Transverse colon (tissue), 4 donors: ENCODE measurements at places on chromosomes 1 and 21.

DNA sequence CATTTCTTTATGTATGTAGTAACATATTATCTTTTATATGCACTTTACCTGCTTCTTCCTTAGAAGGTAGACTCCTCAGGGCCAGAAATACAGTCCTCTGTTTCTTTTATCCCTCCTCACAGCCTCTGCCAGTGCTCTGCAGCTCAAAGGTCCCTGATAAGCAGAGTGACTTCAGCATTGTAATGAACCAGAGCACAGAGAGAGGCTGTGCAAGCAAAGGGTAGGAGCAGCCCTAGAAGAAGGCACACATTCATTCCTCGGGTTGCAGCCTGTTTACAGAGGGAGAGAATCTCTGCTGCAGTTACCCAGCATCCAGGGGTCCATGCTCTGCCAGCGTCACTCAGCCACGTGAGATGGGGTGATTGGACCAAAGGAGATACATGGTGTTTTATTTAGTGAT lies 101.1 kb downstream of the RHOU start:
- peak; percentile 64 for DNase-seq

DNA sequence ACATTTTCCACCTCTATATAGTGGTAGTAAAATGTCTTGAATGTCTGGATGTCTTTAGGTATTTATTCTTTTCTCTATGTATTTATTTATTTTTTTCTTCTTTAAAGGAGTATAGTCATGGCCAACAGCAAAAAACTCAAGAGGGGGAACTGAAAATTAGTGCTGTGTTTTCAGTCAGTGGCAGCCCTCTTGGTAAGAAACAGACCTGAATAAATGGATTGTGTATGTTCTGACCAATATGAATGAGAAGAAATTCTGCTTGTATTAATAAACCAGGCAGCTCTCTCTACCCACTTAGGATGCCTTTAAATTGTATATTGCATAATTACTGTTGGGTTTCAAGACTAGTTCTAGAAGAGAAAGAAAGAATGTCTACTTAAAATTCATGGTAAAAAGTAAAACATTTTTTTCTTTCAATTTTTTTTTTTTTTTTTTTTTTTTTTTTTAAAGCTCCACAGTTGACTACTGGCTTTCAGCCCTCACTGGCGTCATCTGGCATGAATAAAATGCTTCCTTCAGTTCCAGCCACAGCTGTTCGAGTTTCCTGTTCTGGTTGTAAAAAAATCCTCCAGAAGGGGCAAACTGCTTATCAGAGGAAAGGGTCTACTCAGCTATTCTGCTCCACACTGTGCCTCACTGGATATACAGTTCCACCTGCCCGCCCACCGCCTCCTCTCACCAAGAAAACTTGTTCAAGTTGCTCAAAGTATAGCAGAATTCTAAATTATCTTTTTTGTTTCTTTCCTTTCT lies 101.6 kb downstream of the ZMYM4 start:
- DNase-seq = peak; percentile 33

DNA sequence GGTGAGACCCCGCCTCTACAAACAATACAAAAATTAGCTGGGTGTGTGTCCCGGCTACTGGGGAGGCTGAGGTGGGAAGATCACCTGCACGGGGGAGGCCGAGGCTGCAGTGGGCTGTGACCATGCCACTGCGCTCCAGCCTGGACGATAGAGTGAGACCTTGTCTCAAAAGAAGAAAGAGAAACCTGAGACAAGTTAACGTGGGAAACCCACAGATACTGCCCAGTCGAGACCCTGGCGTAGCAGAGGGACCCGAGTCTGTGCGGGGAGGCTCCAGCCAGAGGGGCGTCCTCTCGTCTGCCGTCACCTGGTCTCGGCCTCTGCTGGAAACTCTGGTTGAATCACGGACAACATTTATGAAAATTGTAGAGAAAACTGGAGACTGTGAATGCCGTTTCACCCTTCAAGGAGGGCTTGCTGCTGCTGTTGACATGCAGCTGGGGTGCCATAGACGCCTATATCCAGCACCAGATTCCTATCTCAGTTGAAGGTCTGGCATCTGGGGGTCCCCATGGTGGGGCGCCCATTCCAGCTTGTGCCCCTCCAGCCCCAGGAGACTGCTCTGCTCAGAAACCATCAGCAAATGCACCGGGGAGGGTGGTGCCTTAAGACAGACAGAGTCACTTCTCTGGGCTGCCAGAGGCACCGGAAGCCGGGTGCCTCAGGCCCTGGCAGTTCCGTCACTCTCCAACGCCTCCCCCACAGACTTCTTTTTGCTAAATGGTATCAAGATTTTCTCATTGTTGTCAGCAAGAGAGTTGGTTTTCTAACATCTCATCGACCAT lies 13.6 kb upstream of the CDK11B start:
- no peak for DNase-seq

- no peak for DNase-seq
These were observed 83.9 kb upstream of the WDR26 start for GRCh38 chr1:224518528-224518927.

GRCh38 chr1:107138166-107138565 lies 2.7 kb upstream of the NTNG1 start:
- DNase-seq = no peak

- no peak for DNase-seq
These were observed 2.6 kb downstream of the GADD45A start for GRCh38 chr1:67687649-67688048.

GRCh38 chr1:160018900-160019299 lies 12.9 kb downstream of the PIGM start:
- no peak for DNase-seq

GRCh38 chr1:181423301-181423918 lies 59.9 kb upstream of the CACNA1E start:
- peak; percentile 21 for DNase-seq

- DNase-seq = no peak
These were observed 60.4 kb upstream of the ATP1A1 start for GRCh38 chr1:116312681-116313069.

DNA sequence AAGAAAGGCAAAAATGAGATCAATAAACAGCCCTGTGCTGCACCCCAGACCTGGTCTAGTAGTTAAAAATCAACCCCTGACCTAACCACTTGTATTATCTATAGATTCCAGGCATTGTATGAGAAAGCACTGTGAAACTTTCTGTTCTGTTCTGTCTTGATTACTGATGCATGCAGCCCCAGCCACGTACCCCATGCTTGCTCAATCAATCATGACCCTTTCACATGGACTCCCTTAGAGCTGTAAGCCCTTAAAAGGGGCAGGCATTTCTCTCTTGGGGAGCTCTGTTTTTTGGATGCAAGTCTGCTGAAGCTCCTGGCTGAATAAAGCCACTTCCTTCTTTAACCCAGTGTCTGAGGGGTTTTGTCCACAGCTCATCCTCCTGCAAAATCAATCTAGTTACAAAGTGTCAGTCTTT lies 24.2 kb upstream of the CD34 start:
- DNase-seq = no peak

- no peak for DNase-seq
These were observed 332.3 kb downstream of the COL11A1 start for GRCh38 chr1:102776071-102776470.

GRCh38 chr1:37732111-37732780 lies 32.7 kb downstream of the EPHA10 start:
- peak; percentile 59 for DNase-seq

DNA sequence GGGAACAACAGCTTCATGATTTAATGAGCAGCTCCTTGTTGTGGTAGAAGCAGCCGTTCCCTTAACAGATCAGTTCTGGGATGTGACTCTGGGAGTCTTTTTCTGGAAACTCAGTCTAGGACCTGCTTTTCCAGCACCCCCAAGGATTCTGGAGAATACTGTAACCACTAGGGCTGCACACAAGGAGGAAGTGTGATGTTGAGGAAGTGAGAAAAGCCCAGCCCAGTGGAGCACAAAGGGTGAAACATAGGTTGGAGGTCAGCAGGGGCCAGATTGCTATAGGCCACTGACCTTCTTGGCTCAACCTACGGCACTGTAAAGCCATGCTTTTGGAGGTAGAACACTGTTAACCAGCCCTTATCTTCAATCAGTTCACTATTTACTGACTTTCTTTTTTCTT lies 10.1 kb upstream of the PLA2G5 start:
- DNase-seq = no peak

GRCh38 chr1:235495551-235495950 lies 8.7 kb downstream of the B3GALNT2 start:
- no peak for DNase-seq

- DNase-seq = no peak
These were observed 1049.6 kb upstream of the ADGRL4 start for GRCh38 chr1:80056179-80056578.

DNA sequence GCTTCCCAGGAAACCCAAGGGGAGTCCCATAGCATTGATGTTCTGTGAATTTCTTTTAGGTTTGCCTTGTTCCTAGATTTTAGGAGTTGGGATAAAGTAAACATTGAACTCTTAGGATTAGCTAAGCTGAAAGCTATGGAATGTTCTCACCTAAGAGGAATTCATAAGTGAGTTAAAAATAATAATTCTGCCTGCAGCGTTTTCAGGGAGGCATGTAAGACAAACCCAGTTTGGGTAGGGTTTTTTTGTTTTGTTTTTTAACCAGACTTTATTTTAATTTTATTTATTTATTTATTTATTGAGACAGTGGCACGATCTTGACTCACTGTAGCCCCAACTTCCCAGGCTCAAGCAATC lies 28.9 kb upstream of the CD101 start:
- DNase-seq = no peak

DNA sequence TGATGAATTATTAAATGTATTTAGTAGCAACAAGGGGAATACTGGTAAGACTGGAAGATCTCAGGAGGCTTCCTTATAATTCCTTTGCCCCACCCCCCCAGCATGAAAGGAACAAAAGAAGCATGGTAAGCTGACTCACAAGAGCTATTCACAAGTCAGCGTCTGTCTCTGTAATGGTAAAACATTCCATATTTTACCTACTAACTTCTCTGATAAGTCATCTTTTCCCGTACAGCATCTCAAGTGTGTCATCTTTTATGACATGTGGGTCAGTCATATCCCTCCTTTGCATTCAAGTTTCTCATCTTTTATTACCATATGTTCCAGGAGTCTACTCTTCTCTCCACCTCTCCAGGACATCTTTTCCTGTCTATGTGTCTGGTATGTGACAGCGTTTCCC lies 241.3 kb downstream of the PLA2G4A start:
- no peak for DNase-seq

GRCh38 chr1:20666804-20667203 lies 5.6 kb upstream of the DDOST start:
- DNase-seq = no peak

GRCh38 chr1:177945943-177946650 lies 23.8 kb downstream of the SEC16B start:
- DNase-seq = peak; percentile 41

- no peak for DNase-seq
These were observed 21.5 kb downstream of the NME7 start for GRCh38 chr1:169346036-169346589.

DNA sequence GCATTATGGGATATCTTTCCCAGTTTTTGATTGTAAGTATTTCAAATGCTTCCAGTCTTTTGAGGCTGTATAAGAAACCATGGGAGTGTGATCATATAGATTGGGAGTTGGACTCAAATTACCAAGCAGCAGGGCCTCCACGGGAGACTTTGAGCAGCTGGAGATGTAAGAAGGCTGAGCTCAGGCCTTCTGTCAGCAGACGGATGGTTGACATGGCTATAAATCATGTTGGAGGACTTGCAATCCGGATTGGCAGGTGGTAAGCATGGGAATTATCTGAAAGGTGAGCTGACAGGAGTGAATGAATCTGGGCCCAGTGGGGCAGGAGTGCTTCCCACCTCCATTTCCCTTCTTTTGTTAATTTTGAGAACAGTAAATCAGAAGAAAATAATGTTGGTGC lies 83.2 kb upstream of the PPM1J start:
- DNase-seq = no peak

DNA sequence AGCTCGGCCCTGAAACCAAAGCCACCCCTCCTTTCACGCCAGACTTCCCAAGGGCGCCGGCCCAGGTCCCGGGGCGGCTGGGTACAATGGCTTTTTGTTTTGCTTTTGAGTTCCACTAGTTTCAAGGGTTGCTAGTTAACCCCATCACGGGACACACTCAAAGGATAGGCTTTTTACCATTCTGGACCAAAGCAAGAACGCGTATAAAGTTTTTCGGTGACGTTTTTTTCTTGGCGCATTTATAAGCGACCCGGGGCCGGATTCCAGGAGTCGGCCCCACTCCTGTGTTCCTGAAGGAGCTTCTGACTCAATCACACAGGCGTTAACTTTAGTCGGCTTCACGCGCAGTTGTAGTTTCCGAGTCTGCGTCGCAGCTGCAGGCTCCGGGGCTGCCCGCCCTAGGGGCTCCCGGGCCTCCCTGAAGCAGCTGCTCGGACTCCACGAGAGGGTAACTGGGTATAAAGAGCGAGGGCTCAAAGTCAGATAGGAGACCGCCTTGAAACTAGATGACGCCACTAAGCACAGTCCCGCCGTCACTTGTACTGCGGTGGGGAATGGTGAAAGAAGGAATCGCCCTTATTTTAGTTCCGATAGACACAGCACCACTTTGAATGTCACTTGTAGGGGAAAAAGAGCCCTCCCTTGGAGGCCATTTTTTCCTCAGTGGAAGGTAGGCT lies 707 bp upstream of the KLHL21 start:
- peak; percentile 65 for DNase-seq

DNA sequence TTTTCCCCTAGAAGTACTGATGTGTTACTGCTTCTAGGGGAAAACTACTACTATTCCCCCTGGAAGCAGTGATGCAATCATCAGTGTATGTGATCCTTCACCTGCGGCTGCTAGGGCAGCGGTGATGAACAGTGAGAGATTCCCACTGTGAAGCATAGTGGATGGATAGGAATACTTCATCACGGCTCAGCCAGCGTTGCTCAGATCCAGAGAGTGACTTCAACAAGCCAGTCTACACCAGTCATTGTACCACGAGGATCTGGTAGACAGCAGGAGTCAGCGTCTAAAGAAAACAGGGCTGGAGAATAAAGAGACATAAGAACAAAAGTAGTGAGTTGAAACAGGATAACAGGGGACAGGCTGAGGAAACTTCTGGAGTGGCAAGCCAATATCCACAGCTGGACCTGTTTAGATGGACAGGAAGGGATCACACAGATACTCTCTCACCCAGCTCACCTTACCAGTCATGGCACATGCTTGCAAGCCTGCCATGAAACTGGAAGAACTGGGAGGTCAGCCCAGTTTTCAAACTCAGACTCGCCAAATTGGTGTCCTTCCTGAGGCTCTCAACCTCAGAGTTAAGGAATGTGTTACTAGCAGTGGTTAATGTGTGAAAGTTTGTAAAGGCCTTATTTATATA lies 42.4 kb upstream of the LRRC52 start:
- DNase-seq = no peak

GRCh38 chr1:21152423-21153100 lies 24.1 kb downstream of the EIF4G3 start:
- DNase-seq = no peak

DNA sequence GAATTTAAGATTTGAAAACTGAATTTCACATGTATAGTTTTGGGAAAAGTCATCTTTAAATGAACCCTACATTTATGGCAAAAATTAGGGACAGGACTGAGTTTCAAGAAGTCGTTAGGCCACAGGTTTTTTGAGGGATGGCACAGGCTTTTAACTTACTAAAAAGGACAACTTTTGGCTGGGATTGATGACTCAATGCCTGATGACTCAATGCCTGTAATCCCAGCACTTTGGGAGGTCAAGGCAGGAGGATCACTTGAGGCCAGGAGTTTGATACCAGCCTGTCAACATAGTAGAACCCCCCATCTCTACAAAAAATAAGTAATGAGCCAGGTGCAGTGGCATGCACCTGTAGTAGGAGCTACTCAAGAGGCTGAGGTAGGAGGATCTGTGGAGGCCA lies 15.9 kb downstream of the UCK2 start:
- DNase-seq = no peak

GRCh38 chr1:221045842-221046831 lies 166.9 kb downstream of the HLX start:
- no peak for DNase-seq

- DNase-seq = no peak
These were observed 16.0 kb upstream of the OVAAL start for GRCh38 chr1:180542838-180543145.
